ENCODE measurements at places on chromosomes 4 and X. TPM values are rescaled to one million over a fixed set of nuclear protein-coding genes. Genes with fewer than 3 reads are reported as not detected.
A peak's percentile ranks its signal among the peaks of the same experiment; 100 is the strongest.

DNA sequence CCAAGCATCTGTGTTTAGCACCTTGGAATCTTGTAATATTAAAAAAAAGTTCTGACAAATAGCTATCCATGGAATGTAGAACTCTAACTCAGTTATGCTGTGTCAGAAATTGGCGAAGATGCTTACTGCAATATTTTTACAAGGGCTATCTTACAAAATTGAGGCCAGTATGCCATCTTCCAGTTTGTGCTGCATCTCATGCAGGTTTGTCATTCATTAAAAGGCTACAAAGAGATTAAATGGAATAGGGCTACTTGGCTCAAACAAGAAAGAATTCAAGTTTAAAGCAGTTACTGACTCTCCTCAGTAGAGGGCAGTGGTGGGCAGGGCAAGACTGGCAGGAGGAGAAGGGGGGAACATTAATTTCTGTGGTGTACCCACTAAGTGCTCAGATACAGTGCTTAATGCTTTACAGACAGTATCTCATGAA, 66.5 kb downstream of the SHROOM4 start:
- no peak overlapping the region for H3K4me3 ChIP-seq
- DNase-seq: no peak
- no peaks in the 10 kb centered on the region for H3K4me1 ChIP-seq

DNA sequence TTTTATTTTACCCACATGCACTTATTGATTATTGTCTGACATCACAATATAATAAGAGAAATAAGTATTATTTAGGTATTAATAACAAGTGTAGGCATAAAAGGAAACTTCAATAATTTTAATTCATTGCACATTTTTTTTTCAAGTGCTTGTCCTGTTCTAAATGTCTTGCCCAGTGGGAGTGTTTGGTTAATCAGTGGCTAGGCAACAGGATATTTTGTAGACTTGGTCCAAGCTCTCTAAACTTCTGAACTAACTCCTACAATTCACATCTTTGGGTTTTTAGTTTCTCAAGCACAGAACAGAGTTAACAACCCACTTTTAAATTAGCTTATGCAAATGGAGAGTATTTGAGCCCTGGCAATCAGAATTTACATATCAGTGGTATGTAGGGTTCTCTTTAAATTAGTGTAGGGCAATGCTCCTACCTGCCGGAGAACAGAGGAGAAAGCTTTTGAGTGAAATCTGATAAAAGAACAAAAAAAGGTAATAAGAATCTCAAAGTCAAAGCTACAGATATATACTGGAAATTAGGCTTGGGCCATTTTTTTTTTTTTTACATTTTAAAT, 353.5 kb downstream of the ADGRL3 start:
- H3K36me3 ChIP-seq: no peaks in the 10 kb centered on the region
- H3K27ac ChIP-seq: no peak overlapping the region
- no peak overlapping the region for H3K4me3 ChIP-seq
- no peaks in the 10 kb centered on the region for H3K4me1 ChIP-seq
- no peaks in the 10 kb centered on the region for H3K27me3 ChIP-seq

DNA sequence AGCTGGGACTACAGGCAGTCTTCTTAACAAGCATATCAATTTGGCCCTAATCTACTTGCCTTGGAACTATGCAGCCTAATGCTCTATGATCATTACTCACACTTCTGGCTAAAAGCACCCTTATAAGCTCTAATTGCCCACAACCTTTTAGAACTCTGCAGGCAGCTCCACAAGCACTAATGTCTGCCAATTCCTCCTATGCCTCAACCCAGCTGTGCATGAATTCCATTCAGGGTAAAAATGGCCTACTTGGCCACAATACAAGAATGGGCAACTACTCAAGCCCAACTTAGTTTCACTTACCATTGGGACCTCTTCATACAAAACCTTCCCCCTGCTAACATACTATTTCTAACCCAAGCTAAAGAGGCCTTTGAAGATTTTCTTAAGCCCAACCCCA, 51.7 kb downstream of the ZNF718 start:
- H3K36me3 ChIP-seq: peaks cover 1% of the 10 kb centered on the region
- no peak for DNase-seq
- H3K27ac ChIP-seq: no peak overlapping the region
- H3K4me3 ChIP-seq: no peak overlapping the region
- no peaks in the 10 kb centered on the region for H3K27me3 ChIP-seq

GRCh38 chr4:4805887-4806286, 53.6 kb upstream of the MSX1 start:
- DNase-seq: no peak
- H3K36me3 ChIP-seq: no peaks in the 10 kb centered on the region
- no peaks in the 10 kb centered on the region for H3K27me3 ChIP-seq

- H3K4me1 ChIP-seq: no peaks in the 10 kb centered on the region
- no peaks in the 10 kb centered on the region for H3K36me3 ChIP-seq
- no peak overlapping the region for H3K4me3 ChIP-seq
- DNase-seq: no peak
- no peaks in the 10 kb centered on the region for H3K27me3 ChIP-seq
Observed at GRCh38 chr4:56787380-56787779, 34.1 kb downstream of the SPINK2 start.

DNA sequence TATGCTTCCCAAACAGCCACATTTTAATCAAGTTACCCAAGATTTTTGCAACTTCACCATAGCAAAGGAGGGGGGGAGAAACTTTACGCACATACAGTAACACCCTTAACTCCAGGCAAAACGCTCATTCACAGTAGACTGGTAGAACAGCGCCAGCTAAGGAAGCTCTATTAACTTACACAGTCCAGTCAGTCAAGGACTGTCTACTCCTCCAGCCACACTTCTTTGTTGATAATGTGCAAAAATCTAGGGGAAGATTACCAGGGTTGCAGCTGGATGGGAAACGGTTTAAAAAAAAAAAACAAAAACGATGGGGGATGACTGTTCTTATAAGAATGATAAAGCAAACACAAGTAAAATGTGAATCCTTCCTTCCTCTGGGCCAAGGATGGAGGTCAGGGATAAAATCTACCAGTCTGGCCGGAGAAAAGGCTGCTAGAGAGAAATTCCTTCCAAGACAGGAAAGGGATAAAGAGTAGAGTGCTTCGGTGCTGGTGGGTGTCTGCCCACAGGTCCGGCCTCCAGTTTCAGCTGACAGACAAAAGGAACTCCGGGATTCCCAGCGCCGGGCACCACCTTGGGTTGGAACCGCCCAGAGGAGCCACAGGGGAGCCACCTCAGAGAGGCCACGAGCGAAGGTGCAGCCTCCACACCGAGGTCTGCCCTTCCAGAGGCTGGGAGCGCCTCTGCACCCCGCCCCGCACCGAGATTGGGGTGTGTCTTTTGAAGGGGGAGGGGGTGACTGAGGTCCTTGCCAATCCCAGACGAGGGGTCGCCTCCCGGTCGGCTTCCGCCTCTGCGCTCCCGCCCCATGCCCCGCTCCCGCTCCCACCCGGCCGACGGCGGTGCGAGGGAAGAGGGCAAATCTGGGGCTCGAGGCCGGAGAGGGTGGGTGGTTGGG, 811 bp downstream of the ANKRD50 start:
- H3K4me1 ChIP-seq: no peaks in the 10 kb centered on the region
- no peaks in the 10 kb centered on the region for H3K27me3 ChIP-seq
- no peaks in the 10 kb centered on the region for H3K36me3 ChIP-seq
- peak; percentile 75 for DNase-seq
- H3K4me3 ChIP-seq: peak overlapping the region; percentile 78

- no peak overlapping the region for H3K27ac ChIP-seq
- no peaks in the 10 kb centered on the region for H3K27me3 ChIP-seq
- no peak for DNase-seq
- no peaks in the 10 kb centered on the region for H3K36me3 ChIP-seq
Observed at GRCh38 chrX:7316887-7317286, 168.9 kb upstream of the PUDP start.

The MBNL3 gene
- total RNA-seq: 100.0 TPM

The CXXC4 gene
- total RNA-seq: 0.90 TPM

The UTP14A gene
- 5.5 TPM for total RNA-seq

The MAGEA2 gene
- not detected for total RNA-seq

The HMX1 gene
- not detected for total RNA-seq

The AMBN gene
- total RNA-seq: not detected
